ENCODE measurements at places on chromosomes 12 and 14. TPM values are rescaled to one million over a fixed set of nuclear protein-coding genes. Genes with fewer than 3 reads are reported as not detected.

OSBPL8 gene
- 11.5 TPM for polyA plus RNA-seq

GNPTAB gene
- polyA plus RNA-seq = 17.8 TPM

P2RX7 gene
- 0.45 TPM for polyA plus RNA-seq

CLEC1B gene
- polyA plus RNA-seq = not detected

CYP27B1 gene
- 33.4 TPM for polyA plus RNA-seq

PWP1 gene
- 27.4 TPM for polyA plus RNA-seq

LRFN5 gene
- polyA plus RNA-seq = 2.4 TPM

GNB3 gene
- 1.4 TPM for polyA plus RNA-seq

DDX23 gene
- 31.9 TPM for polyA plus RNA-seq

CAPZA3 gene
- polyA plus RNA-seq = 0.88 TPM

IAPP gene
- not detected for polyA plus RNA-seq

NPFF gene
- 1.3 TPM for polyA plus RNA-seq

REP15 gene
- 1.3 TPM for polyA plus RNA-seq

FOXA1 gene
- not detected for polyA plus RNA-seq

SIX4 gene
- polyA plus RNA-seq = 0.75 TPM

All from kidney (tissue), 22 donors.